ENCODE measurements at places on chromosomes 13 and 19. TPM values are rescaled to one million over a fixed set of nuclear protein-coding genes. Genes with fewer than 3 reads are reported as not detected.

DNA sequence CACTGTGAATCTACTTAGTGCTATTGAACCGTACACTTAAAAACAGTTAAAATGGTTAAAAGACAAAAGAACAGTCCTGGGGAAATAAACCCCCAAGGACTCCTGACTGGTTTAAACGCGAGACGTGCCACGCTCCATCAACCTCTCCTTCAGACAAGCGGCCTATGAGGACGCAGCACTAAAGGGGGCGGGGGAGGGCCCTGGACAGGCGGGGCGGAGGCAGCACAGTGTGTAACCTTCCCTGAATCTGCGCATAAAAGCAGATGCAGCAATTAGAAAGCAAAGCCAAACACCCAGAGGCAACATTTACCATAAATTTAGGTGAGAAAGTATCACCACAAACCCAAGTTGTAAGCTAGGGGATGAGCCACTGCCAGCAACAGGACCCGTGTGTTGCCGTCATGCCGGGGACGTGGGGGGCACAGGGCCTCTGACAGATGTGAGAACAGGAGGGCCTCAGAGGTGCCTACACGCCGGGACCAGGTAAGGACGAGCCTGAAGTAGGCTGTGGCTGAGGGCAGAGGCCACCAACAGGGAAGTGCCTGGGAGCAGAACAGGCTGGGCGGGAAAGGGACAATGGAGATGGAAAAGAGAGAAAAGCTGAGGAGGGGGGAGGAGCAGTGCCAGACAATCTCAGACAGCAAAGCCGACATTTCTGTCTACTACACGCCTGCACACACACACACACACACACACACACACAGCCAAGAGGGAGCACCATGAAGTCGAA lies 15.3 kb upstream of the ADPRHL1 start:
- no peak for DNase-seq

- DNase-seq: no peak
Observed at GRCh38 chr13:35856721-35857364, 274.3 kb downstream of the DCLK1 start.

DNA sequence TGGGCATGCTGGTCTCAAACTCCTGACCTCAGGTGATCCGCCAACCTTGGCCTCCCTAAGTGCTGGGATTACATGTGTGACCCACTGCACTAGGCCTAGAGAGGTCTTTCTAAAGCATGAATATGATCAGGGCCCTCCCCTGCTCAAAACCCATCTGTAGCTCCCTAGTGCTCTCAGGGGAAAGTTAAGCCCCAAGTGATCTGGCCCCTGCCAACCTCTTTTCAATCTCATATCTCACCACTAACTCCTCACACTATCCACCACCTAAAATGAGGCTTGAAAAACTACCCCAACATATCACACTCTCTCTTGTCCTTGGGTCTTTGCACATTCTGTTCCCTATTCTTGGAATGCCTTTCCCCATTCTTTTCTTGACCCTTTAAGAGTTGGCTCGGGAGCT lies 2.0 kb upstream of the DMWD start:
- DNase-seq: no peak

- DNase-seq: no peak
Observed at GRCh38 chr13:93399212-93399611, 172.6 kb downstream of the GPC6 start.

DNA sequence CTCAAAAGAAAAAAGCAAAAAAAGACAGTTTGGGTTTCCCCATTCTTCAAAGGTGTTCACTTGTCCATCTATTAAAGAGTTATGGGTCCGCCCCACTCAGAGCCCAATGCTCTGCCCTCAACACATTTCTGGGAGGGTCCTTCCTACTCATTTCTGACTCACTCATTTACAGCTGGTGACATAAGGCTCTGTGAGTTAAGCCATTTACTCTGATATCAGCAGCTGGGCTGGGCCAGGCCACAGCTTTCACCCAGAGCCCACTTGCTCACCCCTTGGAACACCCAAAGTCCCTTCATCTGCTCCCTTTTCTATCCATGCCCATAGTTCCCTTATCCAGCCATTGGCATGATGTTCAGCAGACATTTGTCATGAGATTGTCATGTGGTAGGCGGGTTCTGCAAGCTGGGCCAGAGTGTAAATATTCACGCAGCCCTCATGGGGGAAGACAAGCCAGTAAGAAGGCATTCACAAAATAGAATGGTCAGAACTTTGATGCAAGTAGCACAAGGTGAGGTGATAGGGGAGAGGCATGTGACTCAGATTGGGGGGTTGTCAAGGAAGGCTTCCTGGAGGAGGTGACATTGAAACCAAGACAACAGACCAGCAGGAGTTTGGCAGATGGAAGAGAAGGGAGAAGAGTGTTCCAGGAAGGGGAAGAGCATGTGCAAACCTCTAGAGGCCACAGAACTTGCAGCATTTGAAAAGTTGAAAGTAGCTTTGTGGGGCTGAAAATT lies 5.9 kb downstream of the MAST1 start:
- no peak for DNase-seq

GRCh38 chr13:44191103-44191502 lies 182.5 kb upstream of the SERP2 start:
- no peak for DNase-seq

GRCh38 chr19:963486-963951 lies 20.6 kb upstream of the WDR18 start:
- no peak for DNase-seq

The SLC25A15 gene
- total RNA-seq: 24.5 TPM

DNA sequence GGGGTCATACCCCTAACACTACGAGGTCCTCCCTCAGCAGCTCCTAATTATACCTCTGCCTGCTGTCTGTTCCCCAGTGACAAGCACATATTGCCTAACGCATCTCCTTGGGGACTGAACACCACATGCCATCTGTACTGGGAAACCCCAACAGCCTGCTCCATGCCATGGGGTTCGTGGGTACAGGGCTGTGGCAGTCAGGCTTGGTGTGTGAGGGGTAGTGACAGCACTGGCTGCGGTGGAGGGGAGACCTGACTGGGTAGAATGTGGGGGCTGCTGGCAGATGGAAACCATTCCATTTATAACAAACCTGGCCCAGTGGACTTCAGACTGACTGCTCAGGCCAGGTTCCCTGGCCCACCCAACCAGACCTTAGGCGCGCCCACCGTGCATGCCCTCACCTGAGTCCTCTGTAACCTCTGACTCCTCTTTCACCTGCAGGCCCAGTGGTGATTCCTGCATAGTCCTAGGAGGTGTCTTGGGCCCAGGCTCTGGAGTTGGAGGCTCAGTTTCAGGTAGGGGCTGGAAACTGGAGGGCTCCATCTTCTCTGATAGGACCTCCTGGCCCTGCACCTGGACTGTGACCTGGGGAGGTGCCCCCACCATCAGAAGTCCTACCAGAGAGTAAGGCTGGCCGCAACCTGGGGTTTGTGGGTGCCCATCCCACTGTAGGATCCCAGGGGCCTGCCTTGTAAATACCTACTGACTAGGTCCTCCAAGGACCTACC lies 3.0 kb downstream of the MZF1 start:
- DNase-seq: no peak

DNA sequence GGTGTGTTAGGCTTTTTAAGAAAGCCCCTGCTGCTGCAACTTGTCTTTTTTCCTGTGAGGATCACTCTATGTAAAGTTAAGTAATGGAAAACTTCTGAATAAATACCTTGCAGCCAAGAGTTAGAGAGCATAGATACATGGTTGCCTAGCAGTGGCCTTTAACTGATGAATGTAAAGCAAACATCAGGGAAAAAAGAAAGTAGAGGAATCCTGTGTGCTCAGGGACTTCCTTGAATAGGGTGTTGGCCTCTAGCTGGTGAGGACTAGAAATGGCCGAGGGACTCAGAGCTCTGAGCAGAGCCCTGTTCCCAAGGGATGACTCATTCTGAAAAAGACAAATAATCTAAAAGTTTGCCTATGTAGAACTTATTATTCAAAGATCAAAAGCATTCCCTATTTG lies 135.7 kb downstream of the MIPEP start:
- no peak for DNase-seq

- no peak for DNase-seq
Observed at GRCh38 chr13:27665761-27666160, 44.1 kb downstream of the POLR1D start.

GRCh38 chr13:61777271-61777670 lies 361.6 kb upstream of the PCDH20 start:
- DNase-seq: no peak

- peak; percentile 45 for DNase-seq
Observed at GRCh38 chr13:95191821-95192563, 109.3 kb downstream of the ABCC4 start.

DNA sequence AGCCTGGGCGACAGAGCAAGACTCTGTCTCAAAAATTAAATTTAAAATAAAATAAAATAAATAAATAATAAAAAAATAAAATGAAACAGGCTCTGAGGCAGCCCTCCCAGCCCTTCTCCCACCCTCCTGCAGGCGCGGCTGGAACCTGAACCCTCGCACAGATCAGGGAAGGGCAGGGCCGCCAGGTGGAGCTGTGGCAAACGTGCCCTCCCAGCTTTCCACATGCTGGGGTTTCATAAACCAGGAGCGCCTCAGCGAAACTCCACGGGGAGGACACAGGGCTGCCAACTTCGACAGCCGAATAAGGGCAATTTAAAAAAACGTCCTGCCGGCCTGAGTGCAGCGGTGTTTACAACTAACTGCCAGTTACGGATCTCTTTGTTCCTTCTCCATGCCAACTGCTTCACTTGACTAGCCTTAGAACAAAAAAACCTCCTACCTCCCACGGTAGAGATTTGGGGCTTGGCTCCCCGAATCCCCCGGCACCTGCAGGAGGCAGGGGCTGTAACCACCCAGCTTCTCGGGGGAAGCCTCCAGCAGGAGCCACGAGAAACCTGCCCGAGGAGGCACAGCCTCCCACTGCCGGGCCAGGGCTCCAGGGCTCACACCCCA lies 15.9 kb downstream of the ZNF787 start:
- DNase-seq: peak; percentile 15

The MCEMP1 gene
- not detected for total RNA-seq

- no peak for DNase-seq
Observed at GRCh38 chr13:27966641-27967202, 2.4 kb downstream of the CDX2 start.

DNA sequence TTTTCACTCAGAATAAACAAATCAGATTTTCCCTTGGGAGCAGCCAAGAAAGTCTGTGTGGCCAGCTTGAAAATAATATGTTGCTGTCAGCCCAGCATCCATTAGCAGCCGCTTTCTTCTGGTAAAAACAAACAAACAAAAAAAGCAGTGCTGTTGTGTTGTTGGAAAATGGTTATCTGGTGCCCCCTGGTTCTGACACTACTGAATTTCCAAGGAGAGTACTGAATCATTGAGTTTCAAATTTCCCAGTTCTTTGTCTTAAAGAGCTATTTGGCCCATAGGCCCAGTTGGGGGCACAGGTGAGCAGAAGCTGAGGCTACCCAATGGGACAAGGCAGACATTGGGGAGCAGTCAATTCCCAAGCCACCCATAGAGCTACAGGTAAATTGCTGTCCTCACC lies 995.9 kb downstream of the UQCRFS1 start:
- no peak for DNase-seq

GRCh38 chr19:459724-460511 lies 915 bp downstream of the SHC2 start:
- no peak for DNase-seq
